ENCODE measurements at places on chromosomes 13 and 19.

DNA sequence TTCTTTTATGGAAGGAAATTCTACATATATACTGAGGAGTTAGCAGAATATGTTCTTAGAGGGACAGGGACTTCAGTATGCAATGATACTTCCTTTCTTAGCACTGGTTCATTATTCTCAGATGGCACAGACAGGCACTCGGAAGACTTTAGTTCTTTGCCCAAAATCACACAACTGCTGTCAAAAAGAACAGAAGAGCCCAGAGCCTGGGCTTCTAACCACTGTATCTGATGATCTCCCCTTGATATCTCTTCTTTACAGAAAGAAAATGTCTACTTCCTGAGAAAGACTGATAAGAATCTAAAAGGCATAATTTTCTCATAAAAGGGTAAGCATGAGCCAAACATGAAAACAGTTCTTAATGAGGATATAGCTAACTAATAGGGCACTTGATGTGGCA is 2034.2 kb upstream of the PRR20A start:
- no peak for DNase-seq

DNA sequence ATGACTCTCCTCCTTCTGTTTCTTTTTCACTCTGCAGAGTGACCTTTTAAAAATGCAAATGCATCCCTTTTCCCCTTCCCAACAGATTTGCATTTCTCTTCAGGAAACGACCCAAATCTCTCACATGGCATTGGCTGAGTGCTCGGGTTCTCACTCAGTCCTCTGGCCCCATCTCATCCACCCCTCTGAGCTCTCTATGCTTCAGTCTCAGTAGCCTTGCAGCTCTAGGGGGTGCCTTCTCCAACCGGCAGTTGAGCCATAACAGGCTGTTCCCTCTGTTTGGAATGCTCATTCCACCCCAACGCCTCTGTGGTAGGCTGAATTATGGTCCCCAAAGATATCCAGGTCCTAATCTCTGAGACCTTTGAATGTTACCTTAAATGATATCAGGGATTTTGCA is 78.2 kb downstream of the AKAP11 start:
- DNase-seq = no peak

DNA sequence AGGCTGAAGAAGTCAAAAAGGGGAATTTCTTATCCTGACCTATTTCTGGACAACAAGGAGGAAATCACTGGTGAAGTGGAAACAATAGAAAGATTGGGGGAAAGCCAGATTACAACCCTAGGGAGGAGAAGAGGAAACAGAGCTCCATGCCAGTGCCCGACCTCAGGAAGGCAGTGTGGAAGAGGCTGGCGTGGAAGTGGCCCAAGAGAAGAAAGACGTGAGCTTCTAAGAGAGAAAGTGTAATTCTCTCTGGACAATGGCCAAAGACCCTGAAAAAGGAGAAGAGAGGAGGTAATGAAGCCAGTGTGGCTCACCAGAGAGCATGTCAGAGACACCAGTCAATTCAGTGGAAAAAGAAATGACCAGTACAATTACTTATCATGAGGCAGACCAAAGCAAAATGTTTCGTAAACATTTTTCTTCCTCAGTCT is 52.6 kb upstream of the URAD start:
- no peak for DNase-seq

GRCh38 chr13:113211774-113212173 is 2.4 kb downstream of the CUL4A start:
- DNase-seq = no peak

DNA sequence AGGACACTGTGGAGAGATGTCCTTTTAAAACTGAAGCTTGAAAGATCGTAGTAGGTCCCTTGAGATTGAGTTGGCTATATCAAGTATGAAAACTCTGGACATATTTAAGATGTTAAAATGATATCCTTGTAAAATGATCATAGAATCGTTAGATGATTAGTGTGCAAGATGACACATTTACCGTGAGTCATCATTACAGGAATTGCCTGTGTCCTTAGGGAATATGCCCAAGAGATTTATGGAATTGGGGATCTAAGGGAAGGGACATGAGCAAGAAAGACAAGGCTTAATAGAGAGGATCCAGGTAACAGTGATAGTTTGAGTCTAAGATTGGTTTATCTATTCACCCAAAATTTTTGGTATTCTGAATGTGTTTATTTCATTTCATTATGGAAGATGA is 233.7 kb downstream of the GPC5 start:
- DNase-seq = no peak

DNA sequence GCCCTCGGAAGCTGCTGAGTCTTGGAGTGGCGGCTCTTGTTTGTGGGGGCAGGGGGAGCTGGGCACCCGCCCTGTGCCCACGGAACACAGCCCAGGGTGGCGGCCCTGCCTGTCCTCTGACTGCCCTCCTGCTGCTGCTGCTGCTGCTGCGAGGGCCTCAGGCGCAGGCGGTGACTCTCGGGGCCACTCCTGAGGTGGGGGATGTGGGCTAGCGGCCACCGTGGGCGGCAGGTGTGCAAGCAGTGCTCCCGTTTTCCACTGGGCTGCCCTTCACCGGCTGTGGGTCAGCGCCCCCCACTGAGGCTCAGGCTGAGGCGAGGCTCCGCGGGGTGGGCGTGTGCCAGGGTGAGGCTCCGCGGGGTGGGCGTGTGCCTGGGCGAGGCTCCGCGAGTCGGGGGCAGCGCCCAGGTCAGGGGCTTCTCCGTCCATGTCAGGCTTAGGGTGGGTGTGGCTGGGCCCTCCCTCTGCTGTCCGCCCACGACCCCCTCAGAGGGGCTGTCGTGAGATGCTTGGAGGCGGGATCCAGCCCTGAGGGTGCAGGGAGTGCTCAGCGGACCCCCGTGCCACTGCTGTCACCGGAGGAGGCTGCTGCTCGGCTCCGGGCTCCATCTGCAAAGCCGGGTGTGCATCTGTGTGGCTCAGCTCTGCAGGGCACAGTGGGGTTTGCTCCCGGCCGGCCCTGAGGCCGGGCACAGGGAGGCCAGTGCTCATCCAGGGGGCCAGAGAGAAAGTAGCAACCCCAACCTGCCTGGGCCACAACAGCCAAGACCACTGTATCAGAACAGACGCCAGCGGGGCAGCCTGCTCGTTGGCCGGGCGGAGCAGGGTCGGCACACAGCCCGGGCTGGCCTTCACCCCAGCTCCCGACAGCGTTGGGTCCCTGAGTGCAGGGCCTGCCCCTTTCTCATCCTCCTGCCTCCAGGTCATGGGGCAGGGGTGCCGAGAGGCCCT is 14.5 kb downstream of the CSNK1G2 start:
- DNase-seq = no peak

- DNase-seq = no peak
These were observed 51.1 kb downstream of the HS6ST3 start for GRCh38 chr13:96141032-96141431.

DNA sequence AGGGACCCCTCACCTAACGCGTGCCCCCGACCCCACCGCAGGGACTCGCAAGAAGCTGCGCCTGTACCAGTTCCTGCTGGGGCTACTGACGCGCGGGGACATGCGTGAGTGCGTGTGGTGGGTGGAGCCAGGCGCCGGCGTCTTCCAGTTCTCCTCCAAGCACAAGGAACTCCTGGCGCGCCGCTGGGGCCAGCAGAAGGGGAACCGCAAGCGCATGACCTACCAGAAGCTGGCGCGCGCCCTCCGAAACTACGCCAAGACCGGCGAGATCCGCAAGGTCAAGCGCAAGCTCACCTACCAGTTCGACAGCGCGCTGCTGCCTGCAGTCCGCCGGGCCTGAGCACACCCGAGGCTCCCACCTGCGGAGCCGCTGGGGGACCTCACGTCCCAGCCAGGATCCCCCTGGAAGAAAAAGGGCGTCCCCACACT is 4.7 kb upstream of the MYBPC2 start:
- no peak for DNase-seq

DNA sequence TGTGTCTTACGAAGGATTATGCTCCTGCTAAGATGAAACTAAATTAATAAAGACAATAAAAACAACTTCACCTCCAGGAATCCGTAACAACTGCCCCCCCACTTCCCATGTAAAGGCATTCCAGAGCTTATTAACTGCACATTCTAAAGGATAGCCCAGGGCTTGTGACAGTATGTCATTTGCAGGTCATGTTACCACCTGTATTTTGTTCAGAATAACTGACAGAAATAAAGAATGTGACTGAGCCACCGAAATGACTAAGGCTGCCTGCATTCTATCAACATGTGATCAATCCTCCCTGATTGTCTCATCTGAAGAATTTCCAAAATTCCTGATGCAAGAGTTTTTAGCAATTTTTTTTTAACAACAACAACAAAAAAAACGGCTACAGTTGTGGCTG is 117.2 kb downstream of the MIPEP start:
- DNase-seq = no peak

GRCh38 chr13:89212186-89212585 is 1541.0 kb downstream of the SLITRK5 start:
- no peak for DNase-seq

DNA sequence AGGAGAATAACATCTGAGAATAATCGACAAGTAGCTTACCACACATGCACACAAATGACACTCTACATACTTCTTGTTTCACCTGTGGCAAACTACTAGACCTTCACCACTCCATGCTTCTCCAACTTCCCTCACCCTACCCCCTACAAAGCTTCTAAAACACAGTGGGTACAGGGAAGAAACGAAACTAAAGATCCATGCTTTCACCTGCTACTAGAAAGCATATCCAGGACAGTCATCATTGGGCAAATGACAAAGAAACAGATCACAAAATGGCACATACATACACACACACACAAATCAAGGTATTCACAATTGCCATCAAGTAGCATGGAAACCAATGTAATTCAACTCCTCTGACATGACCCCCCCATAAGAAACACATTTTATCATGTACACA is 10.6 kb downstream of the BRD4 start:
- no peak for DNase-seq

DNA sequence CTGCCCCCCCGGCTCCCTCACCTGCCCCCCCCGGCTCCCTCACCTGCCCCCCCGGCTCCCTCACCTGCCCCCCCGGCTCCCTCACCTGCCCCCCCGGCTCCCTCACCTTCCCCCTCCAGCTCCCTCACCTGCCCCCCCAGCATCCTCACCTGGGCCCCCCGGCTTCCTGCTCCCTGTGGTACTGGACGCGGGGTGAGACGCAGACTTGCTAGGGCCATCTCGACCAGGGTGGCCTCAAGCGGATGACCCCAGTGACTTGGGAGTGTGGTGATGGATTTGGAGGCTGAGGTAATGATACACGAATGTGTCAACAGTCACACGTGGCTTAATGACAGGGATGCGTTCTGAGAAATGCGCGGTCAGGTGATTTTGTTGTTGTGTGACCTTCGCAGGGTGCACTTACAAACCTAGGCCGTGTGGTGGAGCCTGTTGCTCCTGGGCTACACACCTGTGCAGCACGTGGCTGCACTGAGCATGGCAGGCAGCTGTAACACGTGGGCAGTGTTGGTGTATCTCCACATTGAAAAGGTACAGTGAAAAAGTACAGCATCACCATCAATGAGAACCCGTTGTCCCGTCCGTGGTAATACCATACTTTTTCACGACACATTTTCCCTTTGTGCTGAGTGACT is 197.8 kb downstream of the TEX29 start:
- DNase-seq = no peak

DNA sequence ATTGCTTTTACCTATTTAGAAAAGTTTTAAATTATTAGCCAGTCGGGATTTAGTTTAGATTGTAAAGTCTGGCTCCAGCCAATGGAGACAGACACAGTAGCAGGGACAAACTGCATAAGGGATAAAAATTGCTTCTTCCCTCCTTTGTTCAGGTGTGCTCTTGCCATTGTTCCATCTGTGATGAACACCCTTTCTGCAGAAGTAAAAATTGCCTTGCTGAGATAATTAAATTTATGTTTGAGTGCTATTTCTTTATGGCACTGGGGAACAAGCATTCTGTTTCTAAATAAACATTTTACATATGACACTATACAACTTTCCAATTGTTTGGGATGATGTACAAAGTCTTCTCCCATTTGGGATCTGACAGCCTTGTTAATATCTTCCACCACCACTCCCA is 18.0 kb downstream of the OR7C2 start:
- DNase-seq = no peak

- DNase-seq = no peak
These were observed 9.5 kb upstream of the ERVV-1 start for GRCh38 chr19:53004242-53004641.

GRCh38 chr19:17302391-17303166 is 646 bp downstream of the ABHD8 start:
- DNase-seq = no peak

DNA sequence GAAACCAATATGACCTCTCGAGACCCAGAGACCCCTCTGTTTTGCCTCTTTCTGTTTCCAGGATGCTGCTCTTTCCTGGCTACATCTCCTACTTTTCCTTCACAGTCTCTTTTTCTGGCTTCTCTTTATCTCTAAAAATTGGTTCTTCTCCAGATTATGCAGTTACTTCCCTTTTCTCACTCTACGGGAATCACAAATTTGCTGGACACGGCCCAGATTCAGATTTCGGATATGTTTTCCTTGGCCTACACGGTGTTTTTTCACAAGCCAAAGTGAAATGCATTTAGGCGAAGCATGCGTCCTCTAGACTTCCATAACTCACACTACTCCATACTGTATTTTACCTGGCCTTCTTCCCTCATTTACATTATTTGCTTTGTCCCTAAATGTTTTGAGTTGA is 214.7 kb upstream of the MIR17HG start:
- DNase-seq = no peak

- DNase-seq = no peak
These were observed 16.8 kb upstream of the OR1M1 start for GRCh38 chr19:9070066-9070465.

DNA sequence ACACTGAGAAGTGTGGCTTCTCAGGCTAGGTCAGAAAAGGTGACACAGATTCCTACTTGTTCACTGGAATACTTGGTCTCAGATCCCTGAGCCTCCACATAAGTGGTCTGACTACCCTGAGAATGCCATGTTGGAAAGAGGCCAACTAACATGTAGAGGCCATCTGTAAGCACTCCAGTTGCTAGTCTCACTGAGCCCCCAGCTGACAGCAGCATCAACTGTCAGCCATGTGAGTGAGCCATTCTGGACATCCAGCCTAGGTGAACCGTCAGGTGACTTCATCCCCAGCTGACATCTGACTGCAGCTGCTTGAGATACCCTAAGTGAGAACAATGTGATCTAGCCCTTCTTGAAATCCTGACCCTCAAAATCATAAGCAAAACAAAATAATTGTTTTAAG is 18.1 kb upstream of the ARL11 start:
- DNase-seq = no peak

- DNase-seq = no peak
These were observed 20.0 kb downstream of the CNFN start for GRCh38 chr19:42370068-42370520.

DNA sequence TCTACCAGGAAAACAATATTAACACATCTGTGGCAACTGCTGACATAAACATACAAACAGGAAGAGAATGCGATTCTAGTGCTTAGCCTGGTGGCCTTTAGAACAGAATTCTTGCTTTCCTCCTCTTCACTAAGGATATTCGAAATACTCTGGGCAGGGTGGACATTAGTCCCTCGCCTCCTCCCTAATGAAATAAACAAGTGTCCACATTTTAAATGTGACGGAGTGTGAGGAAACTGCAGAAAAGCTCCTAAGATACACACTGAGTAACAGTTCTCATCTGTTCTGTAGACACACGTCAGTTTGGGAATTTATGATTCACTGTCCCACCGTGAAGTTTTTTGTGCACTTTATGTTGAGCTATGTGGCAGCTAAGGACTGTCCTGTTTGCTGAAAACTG is 639 bp downstream of the STARD13 start:
- DNase-seq = no peak

GRCh38 chr19:38022791-38023670 is 116.0 kb downstream of the SIPA1L3 start:
- no peak for DNase-seq

- DNase-seq = no peak
These were observed 140.9 kb downstream of the ABCC4 start for GRCh38 chr13:95160112-95160906.

- DNase-seq = no peak
These were observed 4.2 kb downstream of the SULT2B1 start for GRCh38 chr19:48556163-48556562.
